ENCODE measurements at places on chromosomes 11 and 22. TPM values are rescaled to one million over a fixed set of nuclear protein-coding genes. Genes with fewer than 3 reads are reported as not detected.

Gene TRIM49B
- not detected for total RNA-seq

- DNase-seq = peak; percentile 18
- peaks cover 11% of the 10 kb centered on the region for H3K4me1 ChIP-seq
- no peak overlapping the region for H3K27ac ChIP-seq
- H3K36me3 ChIP-seq = no peaks in the 10 kb centered on the region
These were observed 115.1 kb upstream of the GRAMD1B start for GRCh38 chr11:123314972-123315371.

Gene CCDC73
- total RNA-seq = not detected

GRCh38 chr11:23263466-23263865, 403.2 kb upstream of the CCDC179 start:
- no peaks in the 10 kb centered on the region for H3K36me3 ChIP-seq
- H3K27ac ChIP-seq = no peak overlapping the region
- H3K27me3 ChIP-seq = no peaks in the 10 kb centered on the region
- no peak for DNase-seq
- H3K4me1 ChIP-seq = no peaks in the 10 kb centered on the region
- no peak overlapping the region for H3K4me3 ChIP-seq
